Karpas-422 (cell line): ENCODE measurements at places on chromosomes 6 and 20. TPM values are rescaled to one million over a fixed set of nuclear protein-coding genes. Genes with fewer than 3 reads are reported as not detected.

The ENPP3 gene
- not detected in 2 replicates for total RNA-seq

The SLC22A3 gene
- not detected in 2 replicates for total RNA-seq

The OLIG3 gene
- not detected in 2 replicates for total RNA-seq

The KCNB1 gene
- not detected in 2 replicates for total RNA-seq

The MYT1 gene
- 3.5 and 4.1 TPM in 2 replicates for total RNA-seq

The SLC26A8 gene
- total RNA-seq: not detected in 2 replicates

The TCP11 gene
- 0.11 TPM in 1 of 2 replicates, not detected in the other for total RNA-seq

DNA sequence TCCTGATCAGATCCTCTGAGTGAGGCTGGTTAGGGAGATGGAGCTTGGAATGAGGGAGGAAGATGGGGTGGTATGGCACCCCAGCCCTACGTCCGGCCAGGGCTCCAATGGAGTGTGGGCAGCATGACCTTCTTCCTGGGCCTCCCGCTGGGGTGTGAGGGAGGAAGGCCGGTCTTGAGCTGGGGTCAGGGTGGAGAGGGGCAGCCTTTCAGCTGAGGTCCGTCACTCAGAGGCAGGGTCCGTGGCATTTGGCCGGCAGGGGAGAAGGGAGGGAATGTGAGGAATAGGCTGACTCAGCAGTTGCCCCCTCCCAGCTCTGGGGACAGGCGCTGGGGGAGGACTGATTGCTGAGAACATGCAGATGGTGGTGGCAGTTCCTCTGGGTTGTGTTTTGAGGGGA, 25.5 kb upstream of the VEGFA start:
- H3K27ac ChIP-seq: no peak overlapping the region
- no peaks in the 10 kb centered on the region for H3K4me1 ChIP-seq
- no peak overlapping the region for H3K4me3 ChIP-seq
- no peaks in the 10 kb centered on the region for H3K36me3 ChIP-seq

GRCh38 chr6:131215219-131215618, 80.0 kb downstream of the AKAP7 start:
- H3K27me3 ChIP-seq: no peaks in the 10 kb centered on the region
- H3K36me3 ChIP-seq: no peaks in the 10 kb centered on the region

GRCh38 chr6:161890832-161891297, 617.0 kb upstream of the AGPAT4 start:
- no peaks in the 10 kb centered on the region for H3K27me3 ChIP-seq
- no peak overlapping the region for H3K4me3 ChIP-seq
- H3K27ac ChIP-seq: no peak overlapping the region
- no peak for DNase-seq
- no peaks in the 10 kb centered on the region for H3K36me3 ChIP-seq

GRCh38 chr6:134245041-134245440, 72.9 kb downstream of the SGK1 start:
- H3K36me3 ChIP-seq: no peaks in the 10 kb centered on the region
- DNase-seq: no peak
- H3K27ac ChIP-seq: no peak overlapping the region
- no peaks in the 10 kb centered on the region for H3K4me1 ChIP-seq
- no peak overlapping the region for H3K4me3 ChIP-seq

DNA sequence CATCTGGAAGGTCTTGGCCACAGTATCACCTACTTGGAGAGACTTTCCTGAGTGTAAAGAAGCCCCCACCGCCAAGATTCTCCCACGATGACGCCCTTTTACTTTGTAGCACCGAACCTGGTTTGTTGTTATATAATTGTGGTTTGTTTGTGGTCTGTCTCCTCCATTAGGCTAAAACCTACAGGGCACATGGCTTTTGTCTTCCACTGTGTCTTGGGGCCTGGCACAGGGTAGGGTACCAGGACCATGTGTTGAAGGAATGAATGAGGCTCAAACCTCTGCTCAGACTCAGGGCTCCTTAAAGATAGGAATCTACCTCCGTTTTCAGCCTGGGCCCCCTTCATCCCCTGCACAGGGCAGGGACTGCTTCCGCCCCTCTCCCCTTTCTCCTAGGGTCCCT, 59.4 kb upstream of the CCDC167 start:
- peaks cover 34% of the 10 kb centered on the region for H3K4me1 ChIP-seq
- DNase-seq: no peak
- no peak overlapping the region for H3K27ac ChIP-seq
- H3K36me3 ChIP-seq: no peaks in the 10 kb centered on the region

- H3K36me3 ChIP-seq: no peaks in the 10 kb centered on the region
- no peak overlapping the region for H3K4me3 ChIP-seq
- H3K4me1 ChIP-seq: no peaks in the 10 kb centered on the region
- no peaks in the 10 kb centered on the region for H3K27me3 ChIP-seq
- DNase-seq: no peak
Measured at GRCh38 chr20:24815196-24815815, 133.8 kb upstream of the CST7 start.

DNA sequence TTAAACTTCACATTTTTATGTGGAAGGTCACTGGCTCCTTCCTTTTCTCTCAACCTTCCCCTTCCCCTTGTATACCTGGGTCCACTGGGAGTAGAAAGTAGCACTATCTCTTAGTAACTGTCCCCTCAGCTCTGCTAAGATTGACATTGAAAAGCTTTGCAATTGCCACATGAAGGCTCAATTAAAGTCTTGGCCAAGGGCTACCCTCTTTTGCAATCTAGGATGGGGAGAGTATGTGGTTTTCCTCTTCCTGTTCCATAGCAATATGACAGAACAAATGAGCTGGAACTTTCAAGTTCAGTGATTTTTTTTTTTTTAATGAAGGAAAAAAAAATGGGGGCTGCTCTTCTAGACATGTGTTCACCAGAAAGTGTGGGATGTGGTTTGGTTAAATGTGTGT, 37.1 kb downstream of the PROKR2 start:
- H3K36me3 ChIP-seq: no peaks in the 10 kb centered on the region
- no peaks in the 10 kb centered on the region for H3K27me3 ChIP-seq
- DNase-seq: no peak

DNA sequence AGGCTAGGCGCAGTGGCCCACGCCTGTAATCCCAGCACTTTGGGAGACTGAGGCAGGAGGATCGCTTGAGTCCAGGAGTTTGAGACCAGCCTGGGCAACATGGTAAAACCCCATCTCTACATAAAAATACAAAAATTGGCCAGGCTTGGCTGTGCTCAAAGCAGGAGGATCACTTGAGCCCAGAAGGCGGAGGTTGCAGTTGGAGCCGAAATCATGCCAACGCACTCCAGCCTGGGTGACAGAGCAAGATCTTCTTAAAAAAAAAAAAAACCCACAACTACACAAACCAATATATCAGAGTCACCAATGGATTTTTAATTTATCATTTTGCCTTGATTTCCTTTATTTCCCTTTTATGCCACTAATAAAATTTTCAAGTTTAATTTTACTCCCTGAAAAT, 9.3 kb downstream of the MAP3K5 start:
- H3K4me3 ChIP-seq: no peak overlapping the region
- H3K27me3 ChIP-seq: no peaks in the 10 kb centered on the region
- H3K36me3 ChIP-seq: no peaks in the 10 kb centered on the region
- H3K27ac ChIP-seq: no peak overlapping the region

DNA sequence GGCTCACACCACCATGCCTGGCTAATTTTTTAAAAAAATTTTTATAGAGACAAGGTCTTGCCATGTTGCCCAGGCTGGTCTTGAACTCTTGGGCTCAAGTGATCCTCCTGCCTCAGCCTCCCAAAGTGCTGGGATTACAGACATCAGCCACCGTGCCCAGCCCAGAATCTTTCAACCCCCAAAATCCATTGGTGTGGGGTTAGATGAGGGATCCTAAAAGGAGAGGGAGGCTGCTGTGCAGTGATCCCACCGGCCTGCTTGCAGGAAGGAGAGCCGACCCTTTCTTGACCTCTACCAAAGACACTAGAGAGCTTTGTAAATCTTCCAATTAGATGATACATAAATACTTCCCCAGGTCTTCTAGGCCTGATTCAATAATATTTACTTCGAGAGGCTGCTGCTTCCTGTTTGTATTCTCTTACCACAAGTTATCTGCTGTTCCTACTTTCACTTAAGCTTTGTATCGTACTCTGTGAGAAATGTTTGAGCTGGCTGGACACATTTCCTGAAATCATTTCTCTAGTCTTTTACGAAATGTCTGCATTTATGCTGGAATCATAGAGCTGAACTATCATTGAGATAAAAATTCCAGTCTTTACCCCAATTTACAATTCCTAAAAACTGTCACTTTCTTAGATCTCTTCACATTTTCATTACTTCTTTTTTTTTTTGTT, 49.3 kb upstream of the IER3 start:
- no peak overlapping the region for H3K27ac ChIP-seq
- no peaks in the 10 kb centered on the region for H3K4me1 ChIP-seq
- no peaks in the 10 kb centered on the region for H3K36me3 ChIP-seq
- no peak overlapping the region for H3K4me3 ChIP-seq

DNA sequence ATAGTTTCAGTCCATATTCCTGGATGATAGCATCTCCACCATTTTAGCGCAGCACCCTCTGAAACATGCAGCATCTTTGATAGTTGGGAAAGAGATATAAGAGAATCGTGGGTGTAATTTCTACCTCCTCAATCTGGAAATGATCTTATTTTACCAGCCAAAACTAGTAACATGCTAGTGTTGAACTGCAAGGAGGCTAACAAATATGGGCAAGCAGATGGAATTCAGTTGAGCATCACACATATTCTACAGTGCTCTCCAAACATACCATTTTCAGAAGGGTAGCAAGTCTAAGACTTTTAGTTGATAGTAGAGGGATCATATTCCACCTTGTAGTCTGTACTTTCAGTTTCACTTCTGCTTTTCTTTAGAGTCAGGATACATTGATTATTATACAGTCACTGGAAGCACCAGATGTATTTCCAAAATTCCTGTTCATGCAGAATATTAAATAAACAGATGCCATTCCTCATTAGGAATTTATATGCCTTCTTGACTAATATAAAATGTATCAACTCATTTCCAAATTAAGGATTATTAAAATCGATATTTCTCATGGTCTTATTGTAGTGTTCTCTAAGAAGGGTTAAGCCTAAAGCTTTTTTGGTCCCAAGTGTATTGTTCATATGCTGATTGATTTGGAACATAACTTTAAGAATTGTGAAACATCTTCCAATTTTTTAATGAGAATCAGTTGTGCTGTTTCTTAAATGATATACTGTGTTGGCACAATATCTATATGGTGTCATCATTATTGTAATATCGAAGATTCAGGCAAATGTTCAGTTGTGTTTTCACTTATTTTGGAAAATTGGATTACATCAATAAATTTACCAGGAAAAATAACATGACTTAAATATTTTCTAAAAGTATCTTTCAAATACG, 362.0 kb downstream of the CENPW start:
- H3K36me3 ChIP-seq: no peaks in the 10 kb centered on the region
- DNase-seq: no peak
- H3K27me3 ChIP-seq: no peaks in the 10 kb centered on the region
- no peak overlapping the region for H3K4me3 ChIP-seq

- no peaks in the 10 kb centered on the region for H3K27me3 ChIP-seq
- no peak overlapping the region for H3K27ac ChIP-seq
- H3K4me3 ChIP-seq: no peak overlapping the region
- peaks cover 11% of the 10 kb centered on the region for H3K36me3 ChIP-seq
Measured at GRCh38 chr20:62058941-62059340, 6.7 kb downstream of the TAF4 start.
